ENCODE measurements at places on chromosomes 7 and 10.

DNA sequence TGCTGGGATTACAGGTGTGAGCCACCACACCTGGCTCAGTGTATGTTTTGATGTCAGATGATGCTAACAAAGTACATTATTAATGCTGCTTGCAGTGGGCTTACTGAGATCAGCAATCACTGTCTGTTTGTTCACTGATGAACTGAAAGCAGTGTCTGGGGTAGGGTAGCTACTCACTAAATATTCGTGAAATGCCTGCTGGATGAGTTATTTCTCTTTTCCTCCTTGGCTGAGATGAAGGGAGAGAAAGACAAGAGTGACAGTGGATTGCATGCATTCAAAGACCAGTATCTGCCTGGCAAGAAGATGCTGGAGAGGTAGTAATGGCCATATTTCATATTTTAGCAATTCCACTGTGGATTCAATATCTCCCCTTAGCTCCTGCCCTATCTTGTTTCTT lies 32.3 kb downstream of the FAM107B start:
- DNase-seq: no peak

DNA sequence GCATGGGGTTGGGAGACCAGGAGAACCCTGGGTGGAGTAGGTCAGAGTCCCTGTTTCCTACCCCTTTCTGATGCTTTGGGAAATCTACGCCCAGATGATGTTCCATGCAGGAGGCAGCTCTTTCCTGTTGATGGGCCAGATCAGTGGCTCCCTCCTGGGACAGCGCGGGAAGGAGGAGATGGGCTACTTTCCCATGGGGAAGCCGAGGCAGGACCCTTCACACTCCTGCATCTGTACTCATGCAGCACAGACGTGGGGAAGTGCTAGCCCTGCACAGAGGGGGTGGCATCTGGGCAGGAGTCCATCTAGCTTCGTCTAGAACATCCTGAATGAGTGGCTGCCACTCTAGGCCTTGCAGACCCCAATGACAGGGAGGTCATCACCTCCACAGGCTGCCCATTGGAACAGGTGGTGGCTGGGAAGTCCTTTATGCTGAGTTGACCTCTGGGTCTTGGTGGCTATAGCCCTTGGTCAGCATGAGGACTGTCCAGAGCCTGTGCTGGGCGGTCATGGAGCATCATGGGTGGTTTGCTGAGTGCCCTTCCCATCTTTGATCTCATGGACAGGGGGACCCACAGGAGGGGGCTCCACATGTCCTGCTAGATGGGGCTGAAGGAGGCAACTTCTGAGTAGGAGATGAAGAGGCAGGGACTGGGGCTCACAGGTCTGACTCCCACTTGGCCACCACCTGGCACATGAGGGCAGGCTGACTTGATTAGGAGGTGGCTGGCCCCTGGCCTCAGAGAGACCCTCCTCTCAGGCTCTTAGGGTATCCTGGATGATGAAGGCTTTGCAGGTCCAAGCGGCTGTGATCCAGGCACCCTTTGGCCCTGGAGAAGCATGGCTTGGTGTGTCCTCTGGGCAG lies 24.6 kb downstream of the RAMP3 start:
- no peak for DNase-seq

- no peak for DNase-seq
Observed at GRCh38 chr10:55410415-55410885, 609.4 kb upstream of the PCDH15 start.

GRCh38 chr7:148590471-148590870 lies at the start of gene C7orf33:
Gene C7orf33, plus strand, starts transcription at chr7:148590766. Its CDS starts 160 bp downstream, at chr7:148590926.
- DNase-seq: no peak

Data from stimulated activated CD4-positive, alpha-beta T cell treated with anti-CD3 and anti-CD28 coated beads, Interleukin-15, amount 100 ng/mL, for 1 hour (primary cell).